ENCODE measurements at places on chromosomes 3 and 15.

DNA sequence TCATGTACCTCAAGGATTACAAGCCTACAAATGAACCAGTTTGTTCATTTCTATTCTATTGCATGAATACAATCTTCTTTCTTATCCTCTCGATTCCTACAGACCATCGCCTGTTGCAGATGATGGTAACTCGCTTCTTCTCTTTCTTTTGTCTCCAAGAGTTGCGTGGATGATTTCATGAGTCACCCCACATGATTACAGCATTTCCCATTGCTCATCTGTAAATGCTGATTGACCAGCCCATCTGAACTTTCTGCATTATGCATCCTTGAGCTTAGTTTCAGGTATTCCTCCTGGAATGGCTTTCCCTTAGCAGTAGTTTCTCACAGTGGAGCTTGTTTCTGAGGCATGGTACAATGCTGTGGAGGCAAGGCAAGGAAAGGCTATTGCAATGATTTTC, 109.6 kb upstream of the TOPAZ1 start:
- DNase-seq = no peak

DNA sequence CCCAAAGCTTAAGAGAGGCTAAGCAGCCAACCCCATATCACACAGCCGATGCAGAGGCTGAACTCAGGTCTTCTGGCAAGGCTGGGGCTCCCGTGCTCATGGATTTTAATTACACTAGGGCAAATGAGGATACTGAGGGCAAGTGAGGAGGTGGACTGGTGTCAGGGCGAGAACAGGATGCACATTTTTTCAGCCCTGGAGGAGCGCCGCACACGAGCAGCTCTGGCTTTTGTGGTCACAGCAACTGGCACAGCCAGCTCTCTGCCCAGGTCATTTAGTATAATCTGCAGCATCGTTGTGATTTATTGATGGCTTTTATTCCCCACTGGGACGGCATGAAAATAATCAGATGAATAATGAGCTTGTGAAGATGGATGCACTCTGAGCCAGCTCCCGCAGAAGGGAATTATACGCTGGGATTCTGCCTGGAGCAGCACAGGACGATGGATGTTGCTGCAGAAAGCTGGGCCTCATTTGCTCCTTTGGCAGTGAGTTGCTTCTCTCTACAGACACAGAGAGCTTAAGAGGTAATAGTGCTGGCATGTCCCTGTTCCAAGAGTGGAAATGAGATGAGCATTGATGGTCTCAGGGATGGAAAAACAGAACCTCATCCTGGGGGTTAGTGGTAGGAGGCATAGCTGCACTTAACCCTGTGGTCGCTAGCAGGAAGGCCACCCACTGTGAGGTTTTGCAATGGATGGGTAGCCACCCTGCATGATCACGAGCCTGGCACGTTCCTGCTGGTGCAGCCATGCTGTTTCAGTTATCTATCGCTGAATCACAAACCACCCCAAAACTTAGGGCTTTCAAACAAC, 135.4 kb downstream of the UACA start:
- DNase-seq = no peak

DNA sequence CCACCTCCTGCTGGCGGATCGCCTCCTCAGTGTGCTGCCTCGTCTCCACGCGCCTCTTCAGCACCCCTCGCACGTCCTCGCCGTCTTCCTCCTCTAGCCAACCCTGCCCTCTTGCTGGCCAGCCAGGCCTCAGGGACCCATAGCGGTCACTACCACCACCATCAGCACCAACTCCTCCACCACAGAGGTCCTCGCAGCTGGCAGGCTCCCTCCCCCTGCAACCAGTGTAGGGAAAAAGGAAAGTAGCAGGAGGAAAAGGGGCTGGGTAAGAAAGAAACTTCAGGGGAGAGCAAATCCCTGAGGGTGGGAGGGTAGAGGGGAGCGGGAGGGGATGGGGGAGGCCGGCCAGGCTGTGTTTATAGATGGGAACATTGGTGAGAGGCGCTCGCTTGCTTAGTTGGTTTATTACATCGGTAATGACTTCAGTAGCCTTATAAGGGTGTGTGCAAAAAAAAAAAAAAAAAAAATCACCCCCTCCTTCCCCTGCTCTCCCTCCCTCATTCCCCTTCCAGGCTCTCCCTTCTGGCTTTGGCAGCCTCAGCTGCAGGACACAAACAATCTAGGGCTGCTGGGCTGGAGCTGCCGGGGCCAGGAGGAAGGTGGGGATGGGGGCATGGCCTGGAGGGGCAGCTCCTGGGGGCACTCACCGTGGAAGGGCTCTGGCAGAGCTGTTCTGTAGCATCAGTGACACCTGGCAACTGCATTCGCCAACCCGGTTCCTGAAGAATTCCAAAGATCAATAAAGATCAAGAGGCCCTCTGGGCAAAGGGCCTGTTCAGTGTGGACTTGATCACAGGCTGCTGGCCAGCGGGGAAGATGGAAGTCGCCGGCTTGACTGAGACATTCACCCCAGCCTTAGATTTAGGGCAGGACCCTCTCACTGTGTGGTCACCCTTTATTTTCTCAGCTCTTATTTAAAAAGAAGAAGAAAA, 116.2 kb upstream of the HACD2 start:
- no peak for DNase-seq

- no peak for DNase-seq
Observed at GRCh38 chr3:173688216-173688842, 290.8 kb downstream of the NLGN1 start.

DNA sequence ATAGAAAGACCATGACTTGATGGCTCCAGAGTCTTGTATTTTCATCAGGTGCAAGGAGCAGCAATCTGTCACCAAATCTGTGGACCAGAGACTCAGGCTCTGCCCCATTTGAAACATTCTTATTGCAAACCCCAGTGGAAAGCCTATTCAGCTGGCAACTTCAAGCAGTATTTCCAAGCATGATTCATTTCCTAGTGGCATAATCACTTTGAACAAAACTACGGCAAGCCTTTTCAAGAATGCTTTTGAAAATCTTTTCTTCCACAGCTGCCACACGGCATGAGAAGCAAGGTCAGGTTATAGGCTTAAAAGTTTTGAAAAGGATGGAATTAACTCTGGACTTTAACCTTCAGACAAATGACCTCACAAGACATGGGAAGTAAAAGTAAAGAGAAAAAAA, 122.0 kb upstream of the BFSP2 start:
- DNase-seq = no peak

Measured in 8988T (cell line).